HepG2 (cell line): ENCODE measurements at places on chromosomes 1 and 21.
A peak's percentile ranks its signal among the peaks of the same experiment; 100 is the strongest.

GRCh38 chr1:217462159-217462558 is 168.7 kb downstream of the GPATCH2 start:
- DNase-seq, result no peak

DNA sequence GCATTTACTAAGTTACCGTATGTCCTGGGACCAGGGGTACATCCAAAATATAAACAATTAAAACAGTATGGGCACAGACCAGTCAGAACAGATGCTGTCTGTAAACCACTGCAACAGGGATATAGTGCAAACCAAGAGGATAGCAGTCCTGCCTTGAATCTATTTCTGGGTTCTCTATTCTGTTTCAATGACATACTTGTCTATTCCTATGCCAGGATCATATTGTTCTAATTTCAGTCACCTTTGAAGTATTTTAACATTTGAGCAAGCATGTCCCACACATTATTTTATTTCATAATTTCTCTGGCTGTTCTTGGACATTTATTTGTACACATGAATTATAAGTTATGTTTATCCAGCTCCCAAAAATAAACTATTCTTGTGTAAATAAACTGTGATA is 28.2 kb upstream of the SYDE2 start:
- no peak for DNase-seq

GRCh38 chr1:184051485-184052193 is at the start of gene TSEN15:
TSEN15 (plus strand) TSS chr1:184051730; CDS start chr1:184051756, 26 bp downstream.
- peak; percentile 77 for DNase-seq

- peak; percentile 39 for DNase-seq
Observed at GRCh38 chr1:32886004-32886827, at the start of gene HPCA. HPCA (plus strand) TSS chr1:32886491; CDS start chr1:32888899, 2,408 bp downstream.

- peak; percentile 96 for DNase-seq
Observed at GRCh38 chr1:54867717-54868057, 19.3 kb downstream of the DHCR24 start.
